SW 1271 (cell line): ENCODE measurements at places on chromosomes 1 and 21.

- no peak for DNase-seq
Observed at GRCh38 chr1:222073307-222073995, 331.6 kb upstream of the DUSP10 start.

GRCh38 chr1:38284953-38285352 lies 238.4 kb upstream of the POU3F1 start:
- DNase-seq = no peak

GRCh38 chr1:78003070-78003746 lies 1.5 kb upstream of the DNAJB4 start:
- DNase-seq = no peak

- DNase-seq = no peak
Observed at GRCh38 chr1:30749691-30750583, 7.6 kb downstream of the LAPTM5 start.

GRCh38 chr1:243745356-243745755 lies 104.7 kb downstream of the AKT3 start:
- DNase-seq = no peak

DNA sequence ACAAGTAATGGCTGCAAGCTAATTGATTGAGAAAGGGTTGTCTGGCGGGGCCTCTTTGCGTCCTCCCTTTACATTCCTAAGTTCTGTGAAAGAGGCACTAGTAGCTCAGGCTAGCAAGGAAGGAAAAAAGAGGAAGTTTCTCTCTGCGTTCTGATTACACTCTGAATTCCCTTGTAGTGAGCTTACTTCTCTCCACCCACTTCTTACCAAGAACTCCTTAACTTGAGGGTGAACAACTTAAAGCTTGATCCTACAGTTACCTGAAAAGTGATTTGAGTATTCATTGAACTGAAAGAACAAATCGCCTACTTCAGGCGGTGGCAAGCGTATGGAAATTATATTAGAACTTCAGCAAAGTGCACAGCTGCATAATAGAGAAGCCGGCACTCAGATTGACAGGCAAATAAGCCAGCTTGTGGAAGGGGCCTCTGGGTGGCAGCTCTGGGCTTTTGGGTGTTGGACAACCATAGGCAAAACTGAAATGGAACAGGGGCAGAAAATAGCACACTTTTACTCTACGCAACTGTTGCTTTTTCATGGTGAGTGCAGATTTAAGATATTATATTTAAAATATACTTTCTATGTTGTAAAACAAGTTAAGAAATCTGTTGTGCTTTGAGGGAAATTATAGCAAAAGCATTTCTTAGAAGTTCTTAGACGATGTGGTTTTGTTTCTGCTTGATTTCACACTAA lies 464.5 kb downstream of the USP25 start:
- no peak for DNase-seq

GRCh38 chr1:3069491-3070308 lies 697 bp downstream of the PRDM16 start:
- DNase-seq = peak; percentile 58

DNA sequence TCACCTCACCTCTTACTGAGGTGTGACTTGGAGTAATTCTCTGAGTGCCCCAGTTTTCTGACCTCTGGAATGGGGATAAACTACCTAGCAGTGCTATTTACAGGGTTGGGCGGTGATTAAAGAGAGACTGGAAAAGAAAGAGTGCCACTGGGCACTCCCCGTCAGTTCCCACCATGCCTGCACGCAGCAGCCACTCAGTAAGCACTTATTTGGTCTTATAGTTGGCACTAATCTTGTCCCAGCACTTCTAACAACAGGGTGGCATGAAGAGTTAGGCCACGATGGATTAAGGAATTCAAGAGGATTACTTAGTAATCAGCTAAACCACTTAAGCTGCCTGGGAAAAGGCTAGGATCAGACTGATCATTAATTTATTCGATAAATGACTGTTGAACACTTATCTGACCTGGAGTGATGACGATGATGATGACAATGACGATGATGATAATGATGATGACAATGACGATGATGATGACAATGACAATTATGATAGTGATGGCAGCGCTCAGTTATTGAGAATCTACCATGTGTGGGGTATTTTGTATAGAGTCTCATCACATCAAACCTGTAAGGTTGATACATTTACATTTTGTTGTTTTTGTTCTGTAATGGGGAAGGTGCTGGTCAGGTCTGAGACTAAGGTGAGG lies 5.4 kb downstream of the CITED4 start:
- no peak for DNase-seq

DNA sequence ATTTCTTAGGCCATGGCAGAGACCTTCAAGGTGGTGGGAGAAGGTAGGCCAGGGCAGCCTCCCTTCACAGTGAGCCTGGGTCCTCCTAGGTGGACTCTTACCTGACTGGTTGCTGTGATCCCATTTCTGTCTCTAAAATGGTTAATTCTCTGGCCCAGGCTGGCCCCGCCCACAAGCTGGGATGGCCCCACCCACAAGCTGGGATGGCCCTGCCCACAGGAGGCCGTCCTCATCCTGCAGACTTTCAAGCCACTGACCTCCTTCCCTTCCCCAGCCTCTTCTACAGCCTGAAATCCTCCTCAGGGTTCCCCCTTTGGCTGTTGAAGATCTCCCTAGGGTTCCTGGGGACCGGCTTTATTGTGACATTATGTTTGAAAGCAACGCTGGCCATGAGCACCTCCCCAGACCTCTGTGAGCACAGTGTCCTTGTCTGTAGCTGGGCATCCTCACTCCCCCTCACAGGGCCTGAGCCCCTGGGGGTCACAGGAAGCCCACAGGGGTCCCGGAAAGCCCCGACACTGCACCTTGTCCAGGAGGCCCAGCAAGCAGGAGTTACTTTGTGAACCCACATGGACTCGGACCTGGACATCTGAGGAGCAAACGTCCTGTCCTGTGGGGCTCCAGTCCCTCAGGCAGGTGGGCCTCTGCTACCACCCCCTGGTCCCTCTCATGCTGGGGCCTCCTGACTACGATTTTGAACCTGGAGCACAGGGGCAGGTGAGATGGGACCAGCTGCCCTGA lies 621.7 kb downstream of the MATN1 start:
- no peak for DNase-seq

- DNase-seq = no peak
Observed at GRCh38 chr1:232252546-232253118, 377.3 kb downstream of the SIPA1L2 start.

GRCh38 chr1:223242382-223242955 lies 99.4 kb upstream of the TLR5 start:
- DNase-seq = no peak

DNA sequence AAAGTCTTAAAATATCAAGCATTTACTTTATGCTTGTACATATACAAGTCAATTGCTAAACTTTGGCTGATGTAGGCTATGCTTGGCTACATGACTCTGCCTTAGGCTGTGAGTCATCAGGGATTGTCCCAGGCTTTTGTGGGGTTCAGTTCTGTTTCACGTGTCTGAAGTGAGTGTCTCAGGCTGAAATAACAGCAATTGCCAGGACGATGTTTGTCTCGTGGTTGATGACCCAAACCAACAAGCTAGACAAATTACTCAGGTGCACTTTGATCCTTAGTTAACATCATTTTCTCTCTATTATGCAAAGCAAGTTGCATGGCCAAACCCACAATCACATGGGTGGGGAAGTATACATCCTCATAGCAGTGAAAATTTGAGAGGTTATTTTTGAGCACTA lies 410.1 kb downstream of the BRINP3 start:
- no peak for DNase-seq

GRCh38 chr1:25458541-25459298 lies 28.0 kb downstream of the MACO1 start:
- no peak for DNase-seq

GRCh38 chr1:196502437-196502836 lies 105.8 kb downstream of the KCNT2 start:
- DNase-seq = no peak

DNA sequence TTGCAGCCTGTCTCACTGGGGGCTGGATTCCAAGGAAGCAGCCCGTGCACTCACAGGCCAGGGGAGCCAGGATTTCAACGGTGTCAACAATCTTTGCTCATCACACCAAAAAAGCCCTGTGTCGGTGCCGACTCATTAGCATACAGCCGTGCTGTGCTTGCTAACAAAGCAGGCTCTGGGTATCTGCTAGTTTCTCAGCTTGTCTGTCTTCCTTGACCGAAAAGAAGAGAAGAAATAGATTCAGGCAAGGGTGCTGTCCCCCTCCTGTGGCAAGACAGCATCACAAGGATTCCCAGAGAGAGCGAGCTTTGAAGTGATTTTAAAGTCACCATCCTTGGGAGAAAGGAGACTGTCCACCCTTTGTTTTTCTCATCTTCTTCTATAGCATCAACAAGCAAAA lies 214.7 kb downstream of the SDCCAG8 start:
- DNase-seq = no peak

DNA sequence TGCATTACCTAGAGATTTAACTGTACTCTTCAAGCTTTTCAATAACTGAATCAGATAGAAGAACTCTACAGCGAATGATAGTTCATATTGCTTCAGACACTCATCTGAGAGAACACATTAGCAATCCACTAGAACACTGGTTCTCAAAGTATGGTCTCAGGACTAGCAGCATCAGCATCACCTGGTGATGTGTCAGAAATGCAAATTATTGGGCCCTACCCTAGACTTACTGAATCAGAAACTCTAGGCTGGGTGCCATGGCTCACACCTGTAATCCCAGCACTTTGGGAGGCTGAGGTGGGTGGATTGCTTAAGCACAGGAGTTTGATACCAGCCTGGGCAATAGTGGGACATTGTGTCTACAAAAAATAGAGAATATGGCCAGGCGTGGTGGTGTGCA lies 24.9 kb upstream of the GLIS1 start:
- DNase-seq = no peak

DNA sequence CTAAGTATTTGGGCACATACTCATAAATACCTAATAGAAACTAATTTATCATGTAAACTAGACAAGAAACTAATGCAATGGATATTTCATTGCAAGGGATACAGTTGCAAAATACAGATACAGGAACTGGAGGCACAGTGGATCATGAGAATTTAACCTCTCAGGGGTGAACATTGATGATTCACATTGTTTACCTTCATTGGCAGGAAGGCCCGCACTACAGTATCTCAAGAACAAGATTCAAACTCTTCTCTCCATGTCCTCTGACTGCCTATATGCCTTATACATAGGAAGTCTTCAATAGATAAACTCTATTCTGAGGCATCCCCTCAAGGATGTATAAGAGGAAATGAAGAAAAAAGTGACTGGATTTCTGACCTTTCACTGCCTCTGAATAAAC lies 18.4 kb upstream of the PTBP2 start:
- no peak for DNase-seq

- no peak for DNase-seq
Observed at GRCh38 chr1:246794048-246794827, 70.0 kb downstream of the SCCPDH start.

GRCh38 chr1:10693497-10694273 lies 102.8 kb downstream of the CASZ1 start:
- DNase-seq = no peak

DNA sequence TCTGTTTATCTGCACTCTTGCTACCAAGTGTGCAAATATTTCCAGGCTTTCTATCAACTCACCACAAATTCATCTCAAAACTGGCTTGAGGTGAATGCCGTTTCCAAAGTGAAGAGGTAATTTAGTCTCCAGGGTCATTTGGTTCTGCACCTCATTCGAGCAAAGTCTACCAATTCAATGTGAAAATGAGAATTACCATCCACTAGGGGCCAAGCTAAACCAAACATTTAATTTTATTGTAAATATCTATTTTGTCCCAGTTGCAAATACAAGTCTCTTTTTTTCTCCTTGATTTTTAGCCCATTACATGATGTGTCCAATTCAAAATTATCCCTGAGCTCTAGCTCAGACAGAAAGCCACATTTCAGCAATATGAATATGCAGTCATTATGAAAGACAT lies 152.3 kb upstream of the PTBP2 start:
- no peak for DNase-seq

DNA sequence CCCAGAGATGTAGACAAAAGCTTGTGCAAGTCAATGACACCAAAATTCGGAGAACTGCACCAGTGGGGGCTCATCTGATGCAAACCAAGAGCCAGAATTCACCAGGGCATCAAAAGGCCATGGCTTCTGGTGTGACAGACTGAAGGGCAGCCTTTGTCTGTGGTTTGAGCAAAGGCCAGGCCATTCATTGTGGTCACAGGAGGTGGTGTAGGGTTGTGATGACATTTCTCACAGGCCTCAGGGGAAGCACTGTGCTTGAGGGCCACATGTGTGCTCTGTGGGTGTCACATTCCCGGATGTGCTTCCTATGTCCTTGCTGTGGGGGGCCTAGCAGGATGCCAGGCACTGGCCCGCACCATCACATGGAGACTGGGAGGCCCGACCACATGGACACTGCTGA lies 22.5 kb upstream of the KCNE1 start:
- DNase-seq = no peak

GRCh38 chr21:40208206-40208947 lies 341.1 kb downstream of the PCP4 start:
- no peak for DNase-seq

DNA sequence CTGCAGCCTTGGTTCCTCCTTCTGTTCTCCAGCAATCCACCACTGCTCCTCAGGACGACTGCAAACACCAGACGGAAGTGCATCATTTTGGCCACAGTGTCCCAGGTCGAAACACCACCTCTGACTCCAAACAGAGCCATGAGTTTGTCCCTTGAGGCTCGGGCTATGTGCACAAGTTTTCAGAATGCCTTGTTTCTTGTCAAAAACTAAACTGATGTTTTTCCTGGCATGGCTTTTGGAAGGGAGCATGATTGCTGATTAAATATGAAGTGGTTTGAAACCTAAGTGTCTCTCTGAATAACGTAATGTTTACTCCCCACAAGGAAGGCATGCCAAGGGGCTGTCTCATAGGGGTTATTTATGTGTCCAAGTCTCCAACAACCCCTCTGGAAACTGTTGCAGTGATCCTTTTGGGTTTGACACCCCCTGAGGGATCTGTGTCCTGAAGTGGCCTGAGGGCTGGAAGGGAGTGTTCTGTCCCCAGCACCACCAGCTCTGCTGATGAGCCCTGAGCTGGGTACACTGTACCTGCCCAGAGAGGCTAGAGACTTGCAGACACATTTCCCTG lies 132.7 kb downstream of the PLPP3 start:
- no peak for DNase-seq

DNA sequence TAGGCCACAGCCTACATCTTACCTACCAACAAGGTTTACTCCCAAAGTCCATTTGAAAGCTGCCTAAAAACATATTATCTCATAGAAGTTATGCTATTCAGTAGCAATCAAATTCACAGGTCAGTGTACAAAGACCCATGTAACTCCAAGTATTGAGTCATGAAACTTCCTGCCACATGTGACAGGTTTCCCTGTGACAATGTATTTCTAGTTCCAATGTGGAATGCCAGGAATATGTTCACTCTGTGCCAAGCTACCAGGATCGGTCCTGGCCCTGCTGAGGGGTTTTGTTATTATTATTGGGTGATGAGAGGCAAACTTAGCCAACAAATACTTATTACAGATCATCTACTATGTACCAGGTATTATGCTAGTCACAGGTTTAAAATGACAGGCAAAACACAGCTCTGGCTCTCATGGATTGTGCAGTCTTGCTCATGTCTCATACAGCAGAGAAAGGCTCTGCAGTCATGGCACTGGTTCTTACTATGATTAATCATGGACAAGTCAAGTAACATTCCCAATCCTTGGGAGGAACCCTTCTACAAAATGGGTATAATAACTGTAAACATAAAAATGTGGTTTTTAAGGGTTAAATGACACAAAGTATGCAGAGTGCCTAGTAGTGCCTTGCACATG lies 22.5 kb downstream of the DPH5 start:
- no peak for DNase-seq
